Stomach (tissue), 19 donors: ENCODE measurements at places on chromosomes 7 and 10. TPM values are rescaled to one million over a fixed set of nuclear protein-coding genes. Genes with fewer than 3 reads are reported as not detected.

GRCh38 chr10:70785190-70785589 lies at the start of gene TBATA:
TSS of gene TBATA (minus strand) at chr10:70785377. CDS start at chr10:70783379, 1,998 bp downstream.
- DNase-seq = no peak

Gene SLC26A5
- 0.58 TPM for total RNA-seq

Gene GPR26
- total RNA-seq = not detected

Gene FAM241B
- total RNA-seq = not detected

Gene DNAJB9
- 18.0 TPM for total RNA-seq

- DNase-seq = no peak
These were observed 1.5 kb upstream of the HTR7 start for GRCh38 chr10:90859321-90859751.

Gene TMEM236
- total RNA-seq = 1.1 TPM

- peak; percentile 73 for DNase-seq
These were observed 712.1 kb downstream of the PHTF2 start for GRCh38 chr7:78510580-78511188.

Gene CALHM3
- total RNA-seq = not detected

Gene ARHGEF35
- not detected for total RNA-seq

DNA sequence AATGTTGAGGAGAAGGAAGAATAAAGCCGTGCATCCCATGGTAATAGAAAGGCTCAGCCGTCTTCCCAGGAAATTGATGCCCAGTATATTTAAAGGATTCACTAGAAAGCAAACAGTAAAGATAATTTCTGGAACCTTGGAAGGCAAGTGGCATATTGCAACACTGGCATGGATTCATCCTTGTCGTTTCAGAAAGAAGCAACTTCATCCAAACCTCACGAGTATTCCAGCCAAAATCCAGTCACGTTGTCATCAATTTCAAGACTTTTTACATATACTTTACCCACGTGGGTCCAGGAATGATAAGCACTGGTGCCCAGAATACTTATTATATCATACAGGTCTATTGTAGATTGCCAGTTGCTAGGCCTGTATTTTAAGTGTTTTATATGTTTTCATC lies 73.8 kb downstream of the SVOPL start:
- DNase-seq = no peak

- no peak for DNase-seq
These were observed 53.8 kb upstream of the SLF2 start for GRCh38 chr10:100858747-100859483.

Gene ZNF117
- total RNA-seq = 14.6 TPM

Gene MPP7
- 12.5 TPM for total RNA-seq

Gene MASTL
- total RNA-seq = 3.6 TPM

DNA sequence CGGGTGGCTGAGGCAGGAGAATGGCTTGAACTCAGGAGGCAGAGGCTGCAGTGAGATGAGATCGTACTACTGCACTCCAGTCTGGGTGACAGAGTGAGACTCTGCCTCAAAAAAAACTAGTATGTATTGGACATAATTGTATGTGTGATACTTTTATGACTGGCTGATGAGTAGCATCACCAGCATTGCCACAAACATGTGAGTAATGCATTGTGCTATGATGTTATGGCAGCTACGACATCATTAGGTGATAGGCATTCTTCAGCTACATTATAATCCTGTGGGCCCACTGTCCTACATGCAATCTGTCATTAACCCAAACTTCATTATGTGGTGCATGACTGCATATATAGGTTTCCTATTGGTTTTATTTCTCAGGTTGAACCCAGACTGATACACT lies 352.4 kb downstream of the GALNT17 start:
- DNase-seq = no peak

DNA sequence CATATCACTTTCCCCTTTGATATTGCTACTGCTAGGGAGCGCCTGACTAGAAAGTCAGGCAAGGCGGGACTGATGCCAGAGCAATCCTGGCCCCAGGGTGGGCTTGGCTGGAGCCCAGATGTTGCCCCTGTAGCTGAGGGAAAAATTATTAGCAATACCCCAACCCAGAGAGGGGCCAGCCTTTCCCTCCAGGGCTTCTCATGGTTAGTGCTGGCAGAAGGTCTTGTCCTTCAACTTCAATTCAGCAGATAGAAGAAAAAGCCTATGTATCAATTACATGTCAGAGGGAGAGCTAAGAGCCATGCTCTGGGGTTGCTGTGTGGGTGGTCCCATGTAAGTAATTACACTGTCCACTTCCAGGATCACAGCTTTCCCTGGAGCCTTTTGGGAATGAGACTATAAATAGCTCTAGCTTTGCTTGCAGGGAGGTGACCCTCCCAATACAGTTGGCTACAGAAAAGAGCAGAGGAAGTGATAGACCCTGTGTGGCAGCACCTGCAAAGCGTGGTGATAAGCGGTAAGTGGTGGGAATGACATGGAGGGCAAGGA lies 579.1 kb downstream of the CCSER2 start:
- DNase-seq = no peak

DNA sequence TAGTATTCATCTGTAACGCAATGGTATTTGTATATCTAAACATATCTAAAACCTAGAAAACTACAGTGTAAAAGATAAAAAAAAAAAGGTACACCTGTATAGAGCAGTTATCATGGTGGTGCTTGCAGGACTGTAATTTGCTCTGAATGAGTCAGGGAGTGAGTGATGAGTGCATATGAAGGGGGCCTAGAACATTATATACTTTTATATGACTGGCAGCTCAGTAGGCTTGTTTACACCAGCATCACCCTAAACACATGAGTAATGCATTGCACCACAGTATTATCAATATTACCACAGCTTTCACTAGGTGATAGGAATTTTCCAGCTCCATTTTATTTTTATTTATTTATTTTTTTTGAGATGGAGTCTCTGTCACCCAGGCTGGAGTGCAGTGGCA lies 40.8 kb downstream of the TRIM24 start:
- no peak for DNase-seq

Gene ZNF786
- total RNA-seq = 2.8 TPM

DNA sequence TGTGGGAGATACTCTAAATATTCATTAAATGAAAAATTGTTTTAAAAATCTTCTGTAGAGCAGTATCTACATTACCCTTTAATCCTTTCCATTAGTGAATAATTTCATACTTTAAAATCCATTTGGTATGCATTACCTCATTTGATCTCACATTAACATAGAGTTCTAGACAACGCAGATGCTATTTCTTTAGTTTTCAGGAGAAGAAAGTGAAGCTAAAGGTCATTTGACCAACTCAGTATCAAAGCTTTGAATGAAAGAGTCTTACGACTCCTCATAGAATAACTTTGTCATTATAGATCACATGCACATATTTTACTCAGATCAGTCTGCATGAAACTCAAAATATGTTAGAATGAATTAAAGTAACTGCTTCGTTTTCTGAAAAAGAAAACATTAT lies 460.2 kb downstream of the DNAJB9 start:
- no peak for DNase-seq

GRCh38 chr10:12705943-12706342 lies 295.6 kb downstream of the CCDC3 start:
- DNase-seq = no peak

- peak; percentile 72 for DNase-seq
These were observed 8.8 kb upstream of the ZMIZ1 start for GRCh38 chr10:79059859-79060379.

DNA sequence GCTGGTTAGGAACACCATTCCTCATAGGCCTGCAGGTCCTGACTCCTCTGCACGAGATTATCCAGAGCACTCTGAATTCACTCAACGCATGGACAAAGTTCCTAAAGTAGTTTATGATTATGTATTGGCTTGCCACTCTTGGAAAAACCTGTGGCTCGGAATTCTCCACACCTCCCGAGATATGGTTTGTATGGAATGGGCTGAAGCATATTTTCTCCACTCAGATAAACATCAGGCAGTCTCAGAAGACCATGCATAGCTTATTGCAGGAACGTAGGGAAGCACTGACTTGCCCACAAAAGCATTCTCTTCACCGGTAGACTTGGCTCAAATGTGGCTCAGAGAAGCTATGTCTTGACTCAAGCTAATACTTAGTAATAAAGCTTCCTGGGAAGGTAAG lies 338.6 kb upstream of the NFE2L3 start:
- no peak for DNase-seq

- no peak for DNase-seq
These were observed 3.1 kb upstream of the ELFN1 start for GRCh38 chr7:1666823-1667565.

- no peak for DNase-seq
These were observed 7.1 kb upstream of the TBX20 start for GRCh38 chr7:35261041-35261440.

GRCh38 chr7:11319491-11320274 lies 346.0 kb downstream of the PHF14 start:
- DNase-seq = no peak

GRCh38 chr7:55108818-55109217 lies 90.0 kb downstream of the EGFR start:
- DNase-seq = no peak

Gene FAM25A
- not detected for total RNA-seq

DNA sequence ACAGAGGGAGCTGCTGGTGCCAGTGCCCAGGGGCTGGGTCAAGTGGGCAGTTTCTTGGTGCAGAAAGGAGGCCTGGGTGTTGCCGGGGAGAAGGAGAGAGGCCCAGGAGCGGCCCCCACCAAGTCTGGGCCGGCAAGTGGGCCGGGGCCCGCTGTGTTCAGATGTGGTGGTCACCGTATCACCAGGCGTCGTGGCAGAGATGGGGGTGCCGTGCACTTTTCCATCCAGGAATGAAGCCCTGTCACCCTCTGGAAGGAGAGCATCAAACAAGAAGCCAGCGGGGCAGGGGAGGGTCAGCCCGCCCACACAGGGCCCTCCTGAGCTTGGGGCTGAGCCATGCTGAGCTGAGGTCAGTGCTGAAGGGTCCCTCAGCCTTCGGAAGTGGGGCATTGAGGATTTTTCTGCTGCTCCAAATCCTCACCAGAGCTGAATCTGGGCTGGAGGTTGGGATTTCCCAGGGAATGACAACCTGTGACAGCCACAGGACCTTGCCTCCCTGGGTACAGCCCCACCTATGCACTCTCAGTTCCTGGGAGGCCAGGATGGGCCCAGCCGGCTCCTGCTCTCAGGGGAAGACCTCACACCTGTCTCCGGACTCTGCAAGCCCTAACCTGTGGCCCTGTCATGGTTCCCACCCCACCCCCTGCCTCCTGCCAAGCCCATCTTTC lies 27.9 kb upstream of the INPP5A start:
- DNase-seq = no peak

DNA sequence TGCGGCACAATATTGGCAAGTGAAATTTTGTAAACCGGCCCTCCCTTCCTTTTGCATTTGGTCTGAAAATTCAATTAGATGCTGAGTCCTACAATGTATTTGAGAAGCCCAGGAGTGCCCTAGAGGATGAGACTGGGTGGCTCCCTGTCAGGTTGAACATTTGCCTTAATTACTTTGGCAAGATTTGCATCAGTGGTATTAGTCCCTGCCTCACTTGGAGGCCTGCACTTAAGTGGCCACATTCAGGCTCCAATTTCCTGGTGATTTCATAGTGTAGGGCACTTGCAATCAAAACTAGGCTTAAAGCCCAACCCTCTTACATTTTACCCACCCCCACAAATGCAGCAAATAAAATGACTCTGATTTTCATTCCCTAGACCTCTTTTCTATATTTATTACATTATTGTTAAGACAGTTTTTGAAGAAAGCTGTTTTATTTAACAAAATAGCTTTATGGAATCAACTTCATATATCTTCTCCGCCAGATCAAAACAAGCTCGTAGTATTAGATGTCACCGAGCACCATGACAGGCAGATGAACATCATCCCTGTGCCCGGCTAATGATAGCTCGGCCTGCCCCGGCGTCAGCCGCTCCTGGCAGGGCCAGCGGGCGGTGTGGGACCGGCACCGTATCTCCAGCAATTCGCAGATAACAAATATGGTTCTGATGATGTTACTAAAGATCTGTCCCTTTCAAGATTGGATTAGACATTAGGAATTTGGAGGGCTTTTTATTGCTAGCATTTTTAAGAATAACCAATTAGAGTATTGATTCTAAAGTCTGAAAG lies 73.6 kb downstream of the EGFR start:
- no peak for DNase-seq

GRCh38 chr10:112766636-112767035 lies 183.4 kb upstream of the TCF7L2 start:
- DNase-seq = no peak

Gene NEURL1
- 4.5 TPM for total RNA-seq

DNA sequence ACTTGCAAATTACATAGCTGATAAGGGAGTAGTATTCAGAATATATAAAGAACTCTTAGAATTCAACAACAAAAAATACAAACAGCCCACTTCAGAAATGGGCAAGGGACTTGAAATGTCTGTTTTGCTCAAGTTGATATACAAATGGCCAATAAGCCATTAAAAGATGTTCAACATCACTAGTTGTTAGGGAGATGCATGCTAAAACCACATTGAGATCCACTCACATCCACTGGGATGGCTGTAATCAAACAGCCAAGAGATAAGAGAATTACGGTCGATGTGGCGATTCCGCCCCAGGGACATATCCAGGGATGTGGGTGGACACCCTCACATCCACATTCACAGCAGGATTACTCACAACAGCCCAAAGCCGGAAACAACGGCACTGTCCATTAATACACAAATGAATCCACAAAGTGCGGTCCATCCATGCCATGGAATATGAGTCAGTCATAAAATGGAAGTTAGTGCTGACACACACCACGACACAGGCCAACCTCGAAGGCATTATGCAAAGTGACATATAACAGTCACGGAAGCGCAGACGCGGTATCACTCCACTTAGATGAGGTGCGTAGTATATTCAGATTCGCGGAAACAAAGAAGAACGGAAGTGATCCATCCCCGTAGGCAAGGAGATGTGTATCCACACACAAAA lies 227.8 kb downstream of the DNAJB6 start:
- DNase-seq = no peak

Gene MSS51
- total RNA-seq = not detected
